ENCODE measurements at places on chromosomes 13 and 19.

- no peak for DNase-seq
Measured at GRCh38 chr19:35556846-35557538, 6.5 kb downstream of the ATP4A start.

DNA sequence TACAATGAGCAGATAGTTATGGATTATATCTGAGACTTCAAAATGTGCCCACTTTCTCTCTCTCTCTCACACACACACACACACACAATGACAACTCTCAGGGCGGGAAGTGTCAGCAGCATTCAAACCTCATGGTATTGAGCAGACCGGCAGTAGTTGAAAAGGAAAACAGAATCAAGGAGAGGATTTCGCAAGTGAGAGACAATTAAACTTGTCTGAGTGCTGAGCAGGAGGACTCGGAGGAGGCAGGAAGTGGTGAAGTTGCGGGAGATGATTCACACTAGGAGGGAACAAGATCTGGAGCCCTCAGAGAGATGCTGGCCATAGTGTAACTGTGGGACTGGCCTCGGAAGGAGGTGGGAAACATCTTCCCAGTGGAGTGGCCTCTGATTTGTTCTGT is 353.1 kb downstream of the EFNB2 start:
- DNase-seq, result no peak

GRCh38 chr13:25372284-25373081 is 709 bp downstream of the ATP8A2 start:
- peak; percentile 42 for DNase-seq

- no peak for DNase-seq
Measured at GRCh38 chr19:30111021-30111855, 169.2 kb downstream of the URI1 start.

GRCh38 chr13:68944272-68944671 is 1163.4 kb upstream of the ATXN8OS start:
- DNase-seq, result no peak

GRCh38 chr19:47267350-47267759 is 7.3 kb upstream of the INAFM1 start:
- DNase-seq, result no peak

- no peak for DNase-seq
Measured at GRCh38 chr13:112715715-112716460, 26.1 kb downstream of the ATP11A start.

- DNase-seq, result no peak
Measured at GRCh38 chr13:106029676-106030290, 505.7 kb downstream of the EFNB2 start.

- peak; percentile 73 for DNase-seq
Measured at GRCh38 chr19:32345261-32346207, at the start of gene ZNF507. Gene ZNF507 (plus strand): TSS chr19:32345610. CDS start chr19:32352831, 7,221 bp downstream.

- DNase-seq, result no peak
Measured at GRCh38 chr13:53490752-53491151, 462.1 kb downstream of the OLFM4 start.

- no peak for DNase-seq
Measured at GRCh38 chr19:15859187-15859586, 38.7 kb downstream of the CYP4F2 start.

DNA sequence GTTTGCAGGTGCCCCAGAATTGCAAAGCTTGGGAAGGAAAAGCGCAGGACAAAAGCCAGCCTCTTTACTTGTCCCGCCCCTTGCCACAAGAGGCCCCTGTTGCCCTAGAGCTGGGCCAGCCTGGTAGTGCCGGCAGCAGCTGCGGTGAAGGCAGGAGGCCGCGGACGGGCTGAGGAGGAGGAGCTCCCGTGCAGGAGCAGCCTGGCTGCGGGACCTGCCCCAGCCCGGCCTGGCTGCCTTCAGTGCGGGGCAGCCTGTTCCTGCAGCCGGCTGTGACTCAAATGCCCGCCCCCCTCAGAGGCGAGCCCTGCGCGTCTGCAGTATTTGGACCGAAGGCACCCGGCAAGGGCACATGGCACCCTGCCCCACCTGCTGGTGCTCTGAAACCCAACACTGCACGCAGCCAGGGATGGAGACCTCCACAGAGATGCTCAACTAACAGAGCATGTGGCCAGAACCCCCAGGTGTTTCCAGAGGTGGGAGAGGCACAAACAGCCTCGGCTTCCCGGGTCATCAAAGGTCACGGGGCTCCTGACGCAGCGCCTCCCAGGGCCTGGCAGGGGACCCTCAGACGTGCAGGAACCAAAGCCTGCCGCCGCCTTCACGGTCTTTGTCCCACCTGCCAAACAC is 29.7 kb downstream of the NAXD start:
- peak; percentile 23 for DNase-seq

- DNase-seq, result no peak
Measured at GRCh38 chr13:40141859-40142555, 486.5 kb downstream of the COG6 start.

GRCh38 chr13:44698066-44698465 is 121.9 kb upstream of the TSC22D1 start:
- no peak for DNase-seq

- no peak for DNase-seq
Measured at GRCh38 chr13:41643507-41643906, 186.2 kb downstream of the RGCC start.

DNA sequence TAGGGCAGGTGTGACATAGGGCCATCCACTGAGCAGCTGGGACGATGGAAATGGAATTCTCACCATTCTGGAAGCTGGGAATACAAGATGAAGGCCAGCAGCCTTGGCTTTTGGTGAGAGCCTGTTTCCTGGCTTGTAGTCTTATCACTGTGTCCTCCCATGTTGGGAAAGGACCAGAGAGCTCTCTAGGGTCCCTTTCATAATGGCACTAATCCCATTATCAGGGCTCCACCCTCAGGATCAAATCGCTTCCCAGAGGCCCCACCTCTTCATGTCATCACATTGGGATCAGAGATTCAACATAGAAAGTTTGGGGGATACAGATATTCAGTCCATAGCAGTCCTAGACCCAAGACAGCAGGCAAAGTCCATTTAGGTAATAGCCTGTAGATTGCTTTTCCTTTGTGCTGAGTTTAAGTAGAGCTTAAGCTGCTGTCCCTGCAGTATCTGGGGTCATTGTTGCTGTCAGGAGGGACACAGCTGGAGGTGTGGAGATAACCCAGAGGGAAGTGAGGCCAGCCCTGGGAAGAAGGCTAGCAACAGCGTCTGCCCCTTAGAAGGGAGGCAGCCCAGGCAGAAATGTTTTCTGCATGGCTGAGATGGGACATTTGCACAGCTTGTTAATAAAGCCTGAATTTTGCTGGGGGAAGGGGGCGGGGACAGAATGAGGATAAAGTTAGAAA is 136.5 kb upstream of the GPR12 start:
- DNase-seq, result no peak

DNA sequence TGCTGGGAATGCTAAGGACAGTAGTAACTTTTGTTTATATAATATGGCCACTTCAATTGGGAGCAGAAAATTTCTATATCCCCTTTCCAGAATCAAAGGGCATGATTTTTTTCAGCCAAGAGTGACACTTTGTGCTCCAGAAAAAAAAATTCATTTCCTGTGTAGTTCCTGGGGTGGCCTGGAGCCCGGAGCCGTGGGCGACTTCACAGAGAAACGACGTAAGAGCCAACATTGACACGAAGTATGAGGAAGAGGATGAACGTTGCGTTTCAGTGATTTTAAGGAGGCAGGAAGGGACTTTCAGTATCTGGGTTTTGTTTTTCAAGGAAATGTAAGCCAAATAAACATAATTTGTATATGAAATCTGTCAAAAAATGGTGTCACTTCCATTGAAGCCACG is 187.6 kb downstream of the STK24 start:
- no peak for DNase-seq

DNA sequence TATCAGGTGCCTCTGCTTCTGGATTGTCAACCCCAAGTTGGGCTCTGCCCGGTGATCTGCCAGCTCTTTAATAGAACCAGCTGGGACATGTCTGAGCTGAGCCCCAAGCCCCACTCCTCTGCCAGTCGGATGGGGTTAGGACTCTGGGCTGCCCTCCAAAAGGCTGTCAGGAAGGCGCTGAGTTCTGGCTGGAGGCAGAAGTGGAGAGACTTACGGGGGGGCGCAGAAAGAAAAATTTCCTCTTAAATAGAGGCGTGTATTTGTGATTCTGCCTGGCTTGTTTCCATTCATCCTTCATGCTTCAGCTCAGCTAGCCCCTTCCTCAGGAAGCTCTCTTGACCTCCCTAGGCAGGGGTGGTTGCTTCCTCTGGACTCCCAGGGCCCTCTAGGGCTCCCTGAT is 985 bp upstream of the KCNK6 start:
- DNase-seq, result no peak

GRCh38 chr19:35928507-35928906 is 7.7 kb upstream of the LRFN3 start:
- DNase-seq, result no peak

DNA sequence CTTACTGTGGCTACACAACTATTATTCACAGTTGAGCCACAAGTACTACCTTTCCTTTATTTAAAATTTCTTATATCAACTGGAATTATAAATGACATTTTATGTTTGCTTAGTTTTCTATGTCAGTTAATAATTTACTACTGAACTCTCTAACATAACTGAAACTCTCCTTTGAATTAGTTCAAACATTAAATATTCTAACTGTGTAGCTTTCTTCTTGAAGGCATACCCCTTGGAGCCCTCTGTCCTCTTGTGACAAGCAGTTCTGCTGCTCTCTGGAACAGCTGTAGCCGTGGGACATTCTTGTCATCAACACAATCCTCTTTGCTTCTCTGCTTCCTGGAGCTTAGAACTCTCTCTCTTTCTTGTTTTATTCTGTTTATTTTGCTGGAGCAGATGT is 244.8 kb downstream of the NHLRC3 start:
- DNase-seq, result no peak

GRCh38 chr13:102440259-102440936 is 38.5 kb upstream of the FGF14 start:
- no peak for DNase-seq

DNA sequence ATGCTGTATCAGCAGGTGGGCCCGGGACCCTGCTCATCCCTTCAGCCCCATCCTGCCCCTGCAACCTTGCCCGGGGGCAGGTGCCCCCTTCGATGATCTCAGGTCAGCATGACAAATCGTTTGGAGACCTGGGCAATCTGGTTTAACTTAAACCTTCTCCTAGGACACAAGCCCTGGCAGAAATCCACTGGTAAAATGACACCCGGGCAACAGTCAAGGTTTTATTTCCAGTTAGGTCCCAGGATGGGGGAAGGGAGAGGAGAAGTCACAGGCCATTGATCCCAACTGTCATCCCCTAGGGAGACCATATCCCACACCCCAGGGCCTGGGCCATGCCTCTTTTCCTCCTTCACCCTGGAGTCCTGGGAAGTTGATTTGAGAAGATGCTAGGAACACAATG is 1.8 kb upstream of the PLIN5 start:
- DNase-seq, result no peak

DNA sequence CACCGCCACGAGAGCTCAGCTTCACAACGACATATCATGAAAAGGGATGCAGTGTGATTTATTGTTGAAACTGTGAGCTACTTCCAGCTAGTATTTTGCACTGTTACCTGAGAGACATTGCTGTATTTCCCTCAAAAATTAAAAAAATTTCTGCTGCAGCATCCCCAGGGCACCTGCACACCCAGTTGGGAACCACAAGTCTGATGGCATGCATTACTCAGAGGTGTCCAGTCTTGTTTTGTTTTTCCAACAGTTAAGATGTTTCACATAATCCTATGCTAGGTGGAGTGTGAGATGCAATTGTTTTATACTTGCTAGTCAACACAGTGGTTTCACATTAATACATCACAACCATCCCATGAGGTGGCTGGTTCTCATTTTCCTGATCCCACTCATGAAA is 285.2 kb downstream of the SHISA2 start:
- DNase-seq, result no peak

DNA sequence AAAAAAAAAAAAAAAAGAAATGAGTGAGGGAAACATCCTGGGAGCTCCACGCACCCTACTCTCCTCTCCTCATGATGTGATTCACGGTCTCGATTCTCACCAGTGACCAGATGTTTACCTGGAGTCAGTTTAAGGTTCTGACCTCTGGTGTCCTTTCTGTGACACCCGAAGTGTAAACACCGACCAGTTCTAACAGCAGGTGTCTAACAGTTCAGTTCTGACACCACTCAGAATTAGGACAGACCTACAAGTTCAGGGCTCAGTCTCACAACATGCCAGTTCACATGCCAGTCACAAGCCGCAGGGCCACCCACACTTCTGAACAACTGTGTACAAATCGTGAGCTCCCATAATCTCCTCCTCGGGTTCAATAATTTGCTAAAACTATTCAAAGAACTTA is 6.0 kb downstream of the ZNF564 start:
- no peak for DNase-seq

- DNase-seq, result no peak
Measured at GRCh38 chr19:30137747-30138146, 195.7 kb downstream of the URI1 start.

DNA sequence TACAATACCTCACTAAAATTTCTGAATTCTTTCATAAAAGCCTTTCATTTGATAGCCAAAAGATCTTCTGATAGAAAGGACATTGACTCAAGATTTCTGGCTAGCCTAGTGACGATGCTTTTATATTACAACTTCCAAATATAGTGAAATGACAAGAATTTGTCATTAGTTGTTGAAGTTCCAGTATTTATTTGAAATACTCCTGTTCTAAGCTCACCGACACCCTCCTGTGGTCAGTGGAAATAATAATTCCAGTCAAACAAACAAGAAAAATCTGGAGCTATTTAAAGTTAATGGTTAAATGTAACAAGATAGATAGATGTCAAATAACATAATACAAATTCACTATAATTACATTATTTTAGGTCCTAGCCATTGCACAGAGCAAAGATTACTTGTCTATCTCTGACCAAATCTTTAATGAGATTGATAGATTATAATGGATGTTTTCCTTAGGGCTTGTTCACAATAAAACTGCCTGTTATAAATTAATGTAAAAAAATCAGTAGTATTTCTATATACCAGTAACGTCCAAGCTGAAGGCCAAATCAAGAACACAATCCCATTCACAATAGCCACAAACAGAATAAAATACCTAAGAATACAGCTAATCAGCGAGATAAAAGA is 195.5 kb downstream of the RGCC start:
- DNase-seq, result peak; percentile 32

DNA sequence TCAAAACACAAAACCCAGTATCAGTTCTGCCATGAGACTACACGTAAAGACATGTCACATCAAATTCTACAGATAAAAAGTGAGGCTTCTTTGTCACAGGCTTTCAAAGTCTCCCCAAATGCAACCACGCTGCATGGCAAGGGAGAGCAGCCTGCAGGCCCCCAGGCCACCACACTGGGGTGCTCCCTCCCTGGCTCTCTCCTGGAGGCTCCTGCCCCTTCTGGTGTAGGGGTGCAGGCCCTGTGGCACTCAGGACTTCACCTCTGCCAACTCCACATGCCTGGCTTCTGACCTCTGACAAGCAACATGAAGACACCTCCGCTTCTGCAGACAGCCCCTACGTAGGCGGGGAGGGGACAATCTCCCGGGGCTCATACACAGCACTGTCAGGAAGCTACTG is 14.3 kb downstream of the AKAP8 start:
- DNase-seq, result no peak

DNA sequence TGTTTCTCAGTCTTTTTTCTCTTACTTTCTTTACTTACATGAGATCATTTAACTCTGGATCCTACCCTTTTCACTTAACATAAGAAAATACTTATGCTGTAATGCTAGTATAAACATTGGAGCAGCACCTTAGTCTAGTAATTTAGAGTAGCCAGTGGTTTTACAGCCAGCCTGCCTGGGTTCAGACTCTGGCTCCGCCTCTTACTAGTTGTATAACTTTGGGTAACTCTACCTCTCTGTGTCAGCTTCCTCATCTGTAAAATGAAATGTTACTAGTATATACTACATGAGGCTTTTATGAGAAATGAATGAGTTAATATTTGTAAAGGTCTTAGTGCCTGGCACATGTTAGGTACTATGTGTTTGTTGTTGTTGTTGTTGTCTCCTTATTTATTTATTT is 5.6 kb downstream of the CDADC1 start:
- DNase-seq, result no peak

- DNase-seq, result no peak
Measured at GRCh38 chr13:113628291-113629270, 29.4 kb downstream of the ATP4B start.
